ENCODE measurements at places on chromosomes 7 and 10. TPM values are rescaled to one million over a fixed set of nuclear protein-coding genes. Genes with fewer than 3 reads are reported as not detected.

GRCh38 chr7:36889182-36889581, 164.9 kb upstream of the AOAH start:
- peaks cover 9% of the 10 kb centered on the region for H3K4me1 ChIP-seq
- H3K27ac ChIP-seq: no peak overlapping the region
- no peaks in the 10 kb centered on the region for H3K27me3 ChIP-seq
- no peak overlapping the region for H3K4me3 ChIP-seq
- DNase-seq: no peak
- H3K36me3 ChIP-seq: no peaks in the 10 kb centered on the region

DNA sequence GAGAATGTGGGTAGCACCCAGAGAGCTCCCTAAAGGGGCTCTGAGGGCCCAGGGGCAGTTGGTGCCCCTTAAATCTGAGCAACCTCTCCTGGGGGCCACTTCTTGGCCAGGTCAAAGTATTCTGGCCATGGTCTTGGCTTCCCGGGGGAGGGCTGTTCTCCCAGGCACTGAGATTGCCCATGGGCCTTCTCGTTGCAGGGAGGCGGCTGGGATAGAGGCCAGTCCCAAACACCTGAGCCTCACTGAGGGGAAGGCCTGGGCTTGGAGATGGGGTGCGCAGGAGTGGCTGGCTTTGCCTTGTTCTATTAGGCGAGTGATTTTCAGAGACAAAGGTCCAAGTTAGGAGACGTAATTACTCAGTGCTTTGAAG, 33.5 kb downstream of the ZNF783 start:
- H3K27ac ChIP-seq: no peak overlapping the region
- peaks cover 7% of the 10 kb centered on the region for H3K36me3 ChIP-seq
- peaks cover 2% of the 10 kb centered on the region for H3K27me3 ChIP-seq
- DNase-seq: no peak

DNA sequence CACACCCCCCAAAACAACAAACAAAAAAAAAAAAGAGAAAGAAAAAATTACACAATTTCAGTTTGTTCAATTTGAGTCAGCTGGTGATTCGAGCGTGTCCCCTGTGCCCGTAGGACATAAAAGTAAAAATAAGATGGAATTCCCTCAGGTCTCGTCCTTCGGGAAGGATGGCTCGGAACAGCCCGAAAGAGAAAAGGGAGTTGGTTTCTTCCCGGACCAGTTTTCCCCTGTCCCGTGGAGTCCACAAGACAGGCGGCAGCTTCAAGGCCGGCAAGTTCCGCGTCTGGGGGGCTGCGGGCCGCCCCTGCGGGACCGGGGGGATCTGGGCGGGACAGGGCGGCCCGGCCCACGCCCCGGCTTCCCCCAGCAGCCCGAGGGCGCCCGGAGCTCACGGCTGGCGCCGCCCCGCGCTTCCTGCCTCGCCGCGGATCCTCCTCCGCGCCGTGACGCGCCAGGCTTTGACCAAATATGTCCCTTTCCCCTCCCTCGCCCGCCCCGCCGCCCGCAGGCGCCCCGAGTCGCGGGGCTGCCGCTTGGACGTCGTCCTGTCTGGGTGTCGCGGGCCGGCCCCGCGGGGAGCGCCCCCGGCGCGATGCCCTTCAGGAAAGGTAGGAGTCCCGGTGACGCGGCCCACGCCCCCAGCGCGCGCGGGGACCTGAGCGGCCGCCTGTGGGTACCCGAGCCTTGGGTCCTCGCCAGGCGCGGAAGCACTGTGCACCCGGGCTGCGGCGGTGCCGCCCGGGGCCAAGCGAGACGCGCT, 55.8 kb downstream of the RBM17 start:
- H3K4me3 ChIP-seq: peak overlapping the region; percentile 73
- H3K36me3 ChIP-seq: no peaks in the 10 kb centered on the region
- peak overlapping the region; percentile 10 for H3K27ac ChIP-seq
- H3K27me3 ChIP-seq: peaks cover 30% of the 10 kb centered on the region
- peak; percentile 83 for DNase-seq
- H3K4me1 ChIP-seq: peaks cover 19% of the 10 kb centered on the region

GRCh38 chr7:494259-494687, 25.4 kb downstream of the PDGFA start:
- DNase-seq: no peak
- no peak overlapping the region for H3K27ac ChIP-seq
- H3K27me3 ChIP-seq: no peaks in the 10 kb centered on the region
- peaks cover 20% of the 10 kb centered on the region for H3K36me3 ChIP-seq

OR2A12 gene
- total RNA-seq: not detected

ZNF248 gene
- total RNA-seq: 16.3 TPM

DNA sequence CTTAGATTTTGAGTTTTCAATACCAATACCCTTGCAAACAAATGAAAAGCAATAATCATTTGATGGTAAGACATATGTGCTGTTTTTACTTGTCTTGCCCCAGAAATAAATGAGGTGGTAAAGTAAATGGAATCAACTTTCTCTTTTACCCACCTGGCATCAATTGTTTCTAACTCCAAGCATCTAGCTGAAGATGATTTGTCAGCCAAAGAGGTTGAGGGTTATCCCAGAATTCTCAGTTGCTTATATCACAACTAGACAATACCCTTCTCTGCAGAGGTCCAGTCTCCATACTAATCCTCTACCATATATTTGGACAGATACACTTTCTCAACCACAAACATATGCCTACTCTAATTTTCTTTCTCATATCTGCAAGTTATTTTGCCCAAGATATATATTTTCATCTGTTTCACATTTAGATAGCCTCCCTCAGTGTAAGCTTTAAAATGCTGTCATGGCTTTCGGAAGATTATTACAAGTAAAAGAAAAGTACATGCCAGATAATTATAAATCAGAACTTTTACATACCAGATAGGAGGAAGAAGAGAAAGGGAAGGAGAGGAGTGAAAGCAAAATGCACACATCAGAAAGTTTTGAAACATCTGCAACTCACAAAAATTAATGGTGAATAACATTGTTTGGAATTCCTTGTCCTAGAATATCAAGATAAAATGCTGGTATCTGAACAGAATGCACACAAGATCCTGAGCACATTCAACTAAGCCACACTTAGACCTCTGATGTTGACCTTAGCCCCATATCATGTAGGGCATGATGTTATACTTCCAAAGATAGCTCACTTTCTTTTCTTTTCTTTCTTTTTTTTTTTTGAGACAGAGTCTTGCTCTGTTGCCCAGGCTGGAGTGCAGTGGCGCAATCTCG, 146.6 kb downstream of the REEP3 start:
- peaks cover 10% of the 10 kb centered on the region for H3K27me3 ChIP-seq
- H3K4me1 ChIP-seq: peaks cover 48% of the 10 kb centered on the region
- peak overlapping the region; percentile 34 for H3K27ac ChIP-seq
- H3K4me3 ChIP-seq: no peak overlapping the region

- H3K4me1 ChIP-seq: peaks cover 16% of the 10 kb centered on the region
- no peak overlapping the region for H3K27ac ChIP-seq
- no peaks in the 10 kb centered on the region for H3K27me3 ChIP-seq
These were observed 192.9 kb downstream of the EVX1 start for GRCh38 chr7:27435461-27435860.

- H3K27me3 ChIP-seq: peaks cover 38% of the 10 kb centered on the region
- H3K4me1 ChIP-seq: no peaks in the 10 kb centered on the region
- H3K27ac ChIP-seq: no peak overlapping the region
- H3K36me3 ChIP-seq: no peaks in the 10 kb centered on the region
These were observed 18.7 kb upstream of the CBLL1 start for GRCh38 chr7:107725138-107725740.

- H3K27me3 ChIP-seq: no peaks in the 10 kb centered on the region
- no peak for DNase-seq
- no peaks in the 10 kb centered on the region for H3K36me3 ChIP-seq
- no peak overlapping the region for H3K4me3 ChIP-seq
- no peaks in the 10 kb centered on the region for H3K4me1 ChIP-seq
- H3K27ac ChIP-seq: no peak overlapping the region
These were observed 154.8 kb upstream of the PRSS58 start for GRCh38 chr7:142412551-142413193.

IGF2BP3 gene
- 89.1 TPM for total RNA-seq

LDB3 gene
- 0.14 TPM for total RNA-seq

UBN2 gene
- 34.4 TPM for total RNA-seq

C10orf105 gene
- 0.11 TPM for total RNA-seq

GRCh38 chr7:44541-44896, 147.9 kb upstream of the FAM20C start:
- H3K36me3 ChIP-seq: no peaks in the 10 kb centered on the region
- peaks cover 52% of the 10 kb centered on the region for H3K27me3 ChIP-seq
- no peak for DNase-seq
- H3K27ac ChIP-seq: no peak overlapping the region
- H3K4me1 ChIP-seq: peaks cover 4% of the 10 kb centered on the region

GLCCI1 gene
- 30.2 TPM for total RNA-seq

GRCh38 chr10:7908541-7909210, 90.4 kb downstream of the TAF3 start:
- peaks cover 6% of the 10 kb centered on the region for H3K4me1 ChIP-seq
- H3K36me3 ChIP-seq: no peaks in the 10 kb centered on the region
- no peaks in the 10 kb centered on the region for H3K27me3 ChIP-seq
- no peak for DNase-seq

DNA sequence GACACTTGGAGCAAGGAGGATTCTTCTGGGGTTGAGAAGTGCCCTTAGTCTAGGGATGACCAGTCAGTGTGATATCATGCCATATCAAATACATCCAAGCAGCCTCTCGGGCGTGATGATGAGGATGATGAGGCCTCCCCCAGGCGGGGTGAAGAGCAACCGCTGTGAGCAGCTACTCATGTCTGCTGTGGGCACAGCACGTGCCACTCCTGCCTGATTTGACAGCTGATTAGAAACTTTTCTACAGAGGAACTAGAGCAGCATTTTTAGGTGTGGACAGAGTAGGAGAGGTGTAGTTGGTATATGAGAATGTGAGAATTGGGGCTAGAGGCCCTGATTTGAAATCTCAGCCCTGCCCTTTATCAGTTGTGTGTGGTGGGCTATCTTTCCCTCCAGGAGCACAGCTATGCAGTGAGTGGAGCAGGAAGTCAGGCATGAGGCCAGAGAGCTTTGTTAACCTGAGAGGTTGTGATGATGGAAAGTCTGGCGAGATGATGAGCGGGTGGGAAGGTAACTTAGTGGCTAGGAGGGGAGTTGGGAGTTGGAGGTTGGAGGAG, 49.6 kb upstream of the COBL start:
- DNase-seq: no peak
- peaks cover 1% of the 10 kb centered on the region for H3K27me3 ChIP-seq
- H3K36me3 ChIP-seq: no peaks in the 10 kb centered on the region
- no peak overlapping the region for H3K4me3 ChIP-seq

DNA sequence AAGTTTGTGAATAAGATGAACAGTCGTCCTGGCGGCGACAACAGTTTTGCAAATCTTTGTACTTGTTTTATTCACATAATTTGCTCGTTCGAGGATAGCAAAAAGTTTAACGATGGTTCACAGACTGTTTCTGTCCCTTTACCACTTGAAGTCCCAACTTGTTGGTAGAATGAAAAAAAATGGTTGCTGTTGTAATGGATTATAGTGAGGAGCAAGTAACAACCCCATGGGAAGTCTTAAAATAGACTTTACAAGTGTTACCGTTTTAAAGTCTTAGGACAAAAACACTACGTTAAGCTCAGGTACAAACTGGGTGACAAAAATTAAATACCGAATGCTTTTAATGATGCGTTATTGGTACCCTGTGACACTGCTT, 589 bp downstream of the LSM8 start:
- H3K4me3 ChIP-seq: peak overlapping the region; percentile 87
- H3K4me1 ChIP-seq: peaks cover 39% of the 10 kb centered on the region
- peaks cover 10% of the 10 kb centered on the region for H3K36me3 ChIP-seq
- no peak for DNase-seq
- H3K27ac ChIP-seq: peak overlapping the region; percentile 99

DNA sequence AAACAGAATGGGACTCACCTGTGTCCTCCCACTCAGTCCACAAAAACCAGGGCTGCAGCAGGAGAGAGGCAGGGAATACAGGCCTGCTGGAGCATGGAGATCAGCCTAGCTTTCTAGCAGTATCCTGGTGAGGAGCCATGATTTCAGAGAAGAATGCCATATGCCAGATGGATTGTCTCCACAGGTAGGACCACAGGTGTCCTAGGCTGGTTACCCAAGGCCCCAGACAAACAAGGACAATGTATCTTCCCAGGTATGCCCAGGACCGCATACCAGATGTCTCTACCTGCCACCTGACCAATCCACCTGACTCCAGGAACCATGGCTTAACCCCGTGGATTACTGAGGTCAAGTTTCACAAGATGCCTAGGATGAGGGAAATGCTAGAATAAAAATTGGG, 295.4 kb upstream of the NPSR1 start:
- no peak overlapping the region for H3K27ac ChIP-seq
- no peaks in the 10 kb centered on the region for H3K4me1 ChIP-seq
- H3K36me3 ChIP-seq: no peaks in the 10 kb centered on the region
- H3K4me3 ChIP-seq: no peak overlapping the region

DNA sequence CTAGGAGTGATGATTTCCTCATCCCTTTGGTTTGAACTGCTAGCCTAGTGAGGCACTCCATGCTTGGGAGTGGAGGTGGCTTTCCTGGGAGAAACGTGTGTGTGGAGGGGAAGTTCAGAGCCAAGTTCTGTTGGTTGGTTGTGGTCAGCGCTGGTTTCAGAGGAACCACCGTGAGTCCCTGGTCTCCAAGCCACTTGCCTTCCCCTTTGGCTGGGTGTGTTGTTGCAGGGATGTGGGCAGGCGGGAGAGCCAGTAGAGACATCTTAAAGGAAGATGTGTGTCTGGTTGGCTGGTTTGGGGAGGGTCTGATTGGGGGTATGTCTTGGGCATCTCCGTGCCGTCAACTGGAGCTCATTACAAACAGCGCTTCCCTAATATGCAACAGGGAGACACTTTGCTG, 130.8 kb upstream of the TCF7L2 start:
- H3K27ac ChIP-seq: no peak overlapping the region
- peaks cover 6% of the 10 kb centered on the region for H3K36me3 ChIP-seq
- H3K4me3 ChIP-seq: no peak overlapping the region
- H3K4me1 ChIP-seq: peaks cover 22% of the 10 kb centered on the region

DNA sequence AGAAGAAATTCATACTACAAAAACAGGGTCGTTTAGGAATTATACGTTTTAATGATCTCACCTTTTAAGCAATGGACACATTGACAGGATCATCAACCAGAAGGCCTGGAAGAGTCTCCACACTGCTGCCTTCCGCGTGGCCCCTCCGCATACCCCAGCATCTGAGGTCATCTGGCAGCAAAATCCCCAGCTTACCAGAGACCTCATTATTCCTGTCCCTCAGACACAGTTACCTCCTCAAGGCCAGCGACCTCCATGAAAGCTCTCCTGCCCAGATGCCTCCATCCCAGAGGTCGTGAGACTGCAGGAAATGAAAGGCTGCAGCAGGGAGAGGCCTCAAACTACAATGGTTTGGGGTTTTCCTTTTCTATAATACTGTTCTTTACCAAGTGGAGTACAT, 14.8 kb upstream of the GSAP start:
- H3K4me3 ChIP-seq: no peak overlapping the region
- no peaks in the 10 kb centered on the region for H3K27me3 ChIP-seq
- H3K4me1 ChIP-seq: peaks cover 35% of the 10 kb centered on the region
- no peaks in the 10 kb centered on the region for H3K36me3 ChIP-seq
- H3K27ac ChIP-seq: no peak overlapping the region

DNA sequence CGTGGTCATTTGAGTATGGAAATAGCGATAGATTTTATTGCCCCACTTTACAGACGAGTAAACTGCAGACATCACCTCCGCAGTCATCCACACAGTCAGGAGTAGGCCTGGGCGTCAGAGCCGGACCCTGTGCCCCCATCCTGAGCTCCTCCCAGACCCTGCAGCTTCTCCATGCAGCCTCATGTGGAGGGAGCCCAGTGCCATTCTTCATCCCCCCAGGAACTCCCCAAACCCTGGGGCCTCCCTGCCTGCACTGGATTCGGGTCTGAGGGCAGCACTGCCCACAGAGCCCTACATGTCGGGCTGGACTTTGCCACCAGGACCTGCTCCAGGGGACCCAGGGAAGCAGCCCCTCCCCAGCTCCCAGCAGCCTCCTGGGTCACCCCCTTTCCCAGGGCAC, 100.8 kb downstream of the MKI67 start:
- H3K4me3 ChIP-seq: no peak overlapping the region
- peaks cover 7% of the 10 kb centered on the region for H3K4me1 ChIP-seq
- no peaks in the 10 kb centered on the region for H3K36me3 ChIP-seq
- H3K27ac ChIP-seq: no peak overlapping the region
- DNase-seq: no peak

Data from mesothelial cell of epicardium (in vitro differentiated cells).